ENCODE measurements at places on chromosomes 1 and 21. TPM values are rescaled to one million over a fixed set of nuclear protein-coding genes. Genes with fewer than 3 reads are reported as not detected.

KCNJ9 gene
- 0.09 TPM for polyA plus RNA-seq

DNA sequence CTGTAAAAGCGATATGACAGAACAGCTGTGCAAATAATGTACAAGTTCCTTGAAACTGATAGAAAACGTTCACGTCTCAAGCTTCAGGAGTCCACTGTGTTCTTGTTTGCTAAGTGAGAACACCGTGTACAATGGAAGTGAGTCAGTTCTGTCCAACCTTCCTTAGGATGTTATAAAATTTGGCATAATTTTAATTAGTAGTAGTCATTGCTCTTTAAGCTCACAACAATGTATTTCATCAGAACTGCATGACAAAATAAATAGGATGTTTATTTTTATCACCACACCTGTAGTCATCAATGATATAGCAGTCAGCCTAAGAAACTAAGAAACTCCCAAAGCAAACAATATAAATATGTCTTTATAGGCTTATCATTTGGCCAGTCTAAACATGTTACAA is 53.0 kb downstream of the RGS2 start:
- DNase-seq, result no peak

DNA sequence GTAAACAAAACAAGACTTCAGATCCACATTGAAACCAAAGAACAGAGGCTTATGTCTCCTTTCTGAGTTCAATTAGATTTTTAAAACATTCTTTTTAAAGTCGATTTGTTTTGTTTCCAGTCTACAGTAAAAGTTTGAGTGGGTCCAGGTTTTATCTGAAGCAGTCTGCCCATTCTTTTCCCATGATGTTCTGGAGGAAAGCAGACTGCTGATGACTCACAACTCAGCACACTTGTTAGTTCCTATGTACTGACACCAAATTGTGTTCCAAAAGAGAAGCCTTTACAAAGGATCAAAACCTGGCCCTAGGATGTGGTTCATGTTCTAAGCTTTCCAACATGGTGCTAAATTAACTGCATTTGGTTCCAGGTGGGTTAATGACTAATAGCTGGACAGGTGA is 11.4 kb upstream of the CCN1 start:
- DNase-seq, result no peak

DNA sequence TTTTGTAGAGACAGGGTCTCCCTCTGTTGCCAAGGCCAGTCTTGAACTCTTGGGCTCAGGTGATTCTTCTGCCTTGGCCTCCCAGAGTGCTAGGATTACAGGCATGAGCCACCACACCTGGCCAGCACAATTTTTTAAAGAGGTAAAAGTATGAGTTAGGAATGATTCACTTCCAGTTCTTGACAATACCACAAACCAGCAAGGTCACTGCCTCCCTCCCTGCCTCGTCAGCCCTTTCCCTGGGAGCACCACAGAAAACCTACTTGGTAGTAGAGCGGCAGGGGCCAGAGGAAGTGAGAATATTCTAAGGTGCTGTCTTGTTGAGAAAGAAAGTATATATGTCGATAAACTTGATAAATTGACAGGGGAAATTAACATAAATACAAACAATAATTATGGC is 10.8 kb upstream of the CDA start:
- DNase-seq, result no peak

CLCA1 gene
- not detected for polyA plus RNA-seq

- DNase-seq, result no peak
Observed at GRCh38 chr21:42552407-42553336, 39.0 kb downstream of the SLC37A1 start.

- no peak for DNase-seq
Observed at GRCh38 chr1:214289574-214290272, 8.8 kb downstream of the SMYD2 start.

- no peak for DNase-seq
Observed at GRCh38 chr1:178495741-178496409, 889 bp downstream of the CLEC20A start.

DNA sequence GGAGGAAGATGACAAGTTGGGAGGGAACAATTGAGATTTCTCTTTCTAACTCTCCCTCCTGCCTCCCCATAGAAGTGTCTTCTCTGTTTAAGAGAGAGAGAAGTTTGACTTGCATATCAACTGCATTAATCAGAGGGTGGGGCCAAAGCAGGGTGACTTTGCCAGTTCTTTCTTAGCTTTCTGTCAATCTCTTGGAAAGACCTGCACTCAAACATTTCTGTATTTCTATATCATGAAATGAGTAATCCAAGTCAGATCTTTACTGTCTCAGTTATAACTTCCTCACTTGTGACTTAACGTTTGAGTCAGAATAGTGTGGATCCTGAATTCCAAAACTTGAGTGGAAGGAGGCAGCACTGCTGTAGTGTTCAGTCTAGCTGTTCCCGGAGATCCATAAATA is 180.8 kb upstream of the KCNK2 start:
- DNase-seq, result no peak

DNA sequence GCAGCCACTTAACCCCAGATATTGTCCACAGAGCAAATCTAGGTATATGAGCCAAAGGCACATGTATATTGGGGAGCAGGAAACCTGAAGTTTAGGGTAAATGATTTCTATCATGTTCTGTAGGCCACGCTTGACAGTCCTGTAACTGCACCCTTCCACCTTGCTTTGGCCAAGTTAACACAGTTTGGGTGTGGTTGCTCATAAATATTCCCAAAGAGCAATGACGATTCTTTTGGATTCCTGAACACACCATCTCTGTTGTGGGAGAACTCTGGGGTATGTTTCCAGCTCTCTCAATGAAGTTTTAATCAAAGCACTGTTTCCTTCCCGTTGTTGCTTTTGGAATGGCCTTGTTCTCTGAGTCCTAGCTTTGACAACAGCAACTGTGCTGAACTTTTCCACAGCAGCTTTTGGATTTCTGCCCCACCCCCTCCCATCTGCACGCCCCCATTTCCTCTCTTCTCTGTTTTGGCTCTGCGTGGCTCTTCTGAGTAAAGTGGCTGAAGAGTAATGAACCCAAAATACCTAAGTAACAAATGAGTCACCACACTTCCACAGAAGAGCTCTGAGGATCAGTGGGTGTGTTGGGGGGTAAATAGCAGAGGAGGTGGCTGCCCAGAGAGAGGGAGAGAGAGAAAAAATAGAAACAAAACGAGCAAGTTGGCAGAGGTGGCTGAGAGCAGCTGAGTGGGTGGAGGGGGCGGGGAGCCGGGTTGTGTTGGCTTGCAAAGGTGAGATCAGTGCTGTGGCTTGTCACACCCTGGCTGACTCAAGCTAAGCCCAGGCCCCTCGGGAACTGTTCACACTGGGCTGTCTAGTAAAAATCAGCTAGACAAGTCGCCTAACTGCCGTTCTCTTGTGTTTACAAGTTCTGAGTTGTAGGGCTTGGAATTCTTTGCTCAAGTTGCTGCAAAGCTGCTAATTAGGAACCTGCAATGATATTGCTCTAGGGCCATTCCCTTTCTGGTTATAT is 26.9 kb upstream of the RAP1A start:
- peak; percentile 54 for DNase-seq

ZMYND12 gene
- 6.4 TPM for polyA plus RNA-seq

DNA sequence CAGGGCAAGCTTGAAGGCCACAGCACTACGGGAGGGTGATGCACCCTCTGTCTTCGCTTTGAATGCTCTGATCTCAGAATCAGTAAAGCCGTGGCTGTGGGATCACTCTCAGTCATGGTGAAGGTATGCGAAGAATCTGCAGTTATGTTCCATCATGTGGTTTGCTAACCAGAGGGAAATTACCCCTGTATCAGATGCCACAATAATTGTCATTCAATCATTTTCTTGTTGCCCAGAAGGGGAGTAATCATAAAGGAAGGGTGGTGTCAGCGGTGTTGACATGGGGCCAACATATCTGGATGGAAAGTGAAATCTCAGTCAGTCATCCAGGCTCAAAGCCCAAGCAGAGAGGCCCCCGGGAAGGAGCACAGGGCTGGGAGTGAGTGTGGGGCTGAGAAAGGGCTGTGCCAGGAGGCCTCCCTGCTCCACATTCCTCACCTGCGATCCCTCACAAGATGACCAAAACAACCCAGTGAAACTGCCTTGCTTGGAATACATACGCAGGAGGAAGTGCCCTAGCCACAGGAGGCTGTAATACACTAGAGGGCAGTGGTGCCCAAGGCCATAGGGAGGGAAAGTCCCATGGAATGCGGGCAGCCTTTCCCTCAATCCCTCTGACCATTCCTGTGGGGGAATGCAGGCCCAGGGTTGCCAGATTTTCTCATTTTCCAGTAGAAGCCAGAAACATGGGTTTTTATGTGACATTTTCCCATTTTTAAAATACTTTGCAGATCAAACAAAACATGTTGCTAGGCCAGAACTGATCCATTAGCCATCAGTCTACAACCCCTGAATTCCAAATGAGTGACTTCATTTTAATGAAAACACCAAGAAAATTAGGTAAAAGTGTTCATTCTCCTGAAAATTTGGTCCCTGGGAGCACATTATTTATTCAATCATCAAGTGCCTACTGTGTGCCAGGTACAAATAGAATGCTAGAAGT is 95.7 kb upstream of the VANGL1 start:
- no peak for DNase-seq

HHAT gene
- 12.7 TPM for polyA plus RNA-seq

DNA sequence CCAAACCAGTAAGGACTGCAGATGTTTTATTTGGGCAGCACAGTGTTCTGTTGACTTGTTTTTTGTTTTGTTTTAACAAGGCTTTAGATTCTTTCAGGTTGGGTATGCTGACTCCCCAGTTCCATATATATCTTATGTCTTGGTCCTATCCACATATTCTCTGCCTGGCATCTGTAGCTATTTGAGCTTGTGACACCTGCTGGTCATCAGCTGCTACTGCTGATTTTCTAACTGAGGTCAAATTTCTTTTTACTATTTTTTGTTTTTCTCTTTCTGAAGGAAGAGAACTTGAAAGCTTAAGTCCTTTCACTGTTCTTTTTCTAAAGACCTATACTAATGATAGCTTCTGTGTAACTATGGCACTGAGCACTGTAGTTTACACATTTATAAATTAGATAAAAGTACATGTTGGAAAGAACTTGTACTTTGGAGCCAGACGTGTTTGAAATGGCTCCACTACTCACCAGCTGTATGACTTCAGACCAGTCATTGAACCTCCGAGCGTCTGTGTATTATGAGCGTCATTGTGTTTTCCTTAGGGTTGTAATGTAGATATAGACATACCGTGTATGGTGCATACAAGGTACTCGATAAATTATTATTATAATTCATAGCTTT is 109.4 kb downstream of the NRDC start:
- peak; percentile 48 for DNase-seq

DNA sequence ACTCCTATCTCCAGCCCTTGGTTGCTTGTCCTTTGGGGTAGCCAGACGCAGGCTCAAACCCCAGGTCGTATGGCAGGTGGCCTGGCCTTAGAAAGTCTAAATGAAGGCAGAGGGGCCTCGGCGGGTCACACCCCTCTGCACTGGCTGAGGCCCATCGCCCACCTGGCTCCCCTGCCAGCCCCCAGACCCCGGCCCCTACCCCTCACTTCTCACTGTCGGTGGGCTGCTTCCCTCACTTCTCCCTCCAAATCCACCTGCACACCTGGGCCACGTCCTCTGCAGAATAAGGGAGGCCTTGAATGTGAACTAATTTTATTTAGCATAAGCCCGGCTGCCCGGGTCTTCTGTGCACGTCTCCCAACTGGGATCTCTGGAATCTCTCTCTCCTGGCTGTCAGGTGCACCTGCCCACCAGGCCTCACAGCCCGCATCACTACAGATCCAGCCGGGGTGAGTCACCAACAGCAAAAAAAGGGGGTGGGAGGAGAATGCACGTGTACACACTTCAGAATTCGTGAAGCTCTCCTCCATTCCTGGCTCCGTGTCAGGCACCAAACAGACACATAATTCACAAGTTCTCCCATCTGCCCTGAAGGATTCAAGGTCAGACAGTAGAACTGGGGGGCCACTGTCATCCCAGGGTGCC is 107.5 kb upstream of the SIM2 start:
- no peak for DNase-seq

VHLL gene
- polyA plus RNA-seq, result not detected

GRCh38 chr1:246724731-246725095 is 504 bp downstream of the SCCPDH start:
- peak; percentile 62 for DNase-seq

DNA sequence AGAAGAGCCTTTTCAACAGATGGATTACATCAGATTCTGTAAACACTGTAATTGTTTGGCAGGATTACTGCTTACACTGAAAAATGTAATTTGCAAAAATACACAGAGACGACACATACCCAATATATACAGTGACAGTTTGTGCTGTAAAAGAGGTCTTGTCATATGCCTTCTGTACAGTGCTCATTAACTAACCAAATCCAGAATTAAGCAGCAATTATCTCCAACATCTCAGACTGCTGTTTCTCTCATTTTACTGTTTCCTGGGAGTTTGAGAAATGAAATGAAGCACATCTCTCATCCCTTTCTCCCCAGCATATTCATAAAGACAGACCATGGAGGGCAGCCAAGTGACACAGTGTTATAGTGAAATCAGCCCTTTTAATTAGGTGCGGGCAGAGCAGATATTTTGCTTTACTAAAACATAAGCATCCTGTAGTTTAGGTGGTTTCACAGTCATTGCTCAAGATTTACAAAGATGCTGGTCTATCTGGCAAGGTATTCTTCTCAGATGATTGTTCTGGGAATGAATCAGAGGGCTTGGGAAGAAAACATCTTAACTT is 618.4 kb upstream of the USP24 start:
- peak; percentile 54 for DNase-seq

PCAT6 gene
- 4.0 TPM for polyA plus RNA-seq

DNA sequence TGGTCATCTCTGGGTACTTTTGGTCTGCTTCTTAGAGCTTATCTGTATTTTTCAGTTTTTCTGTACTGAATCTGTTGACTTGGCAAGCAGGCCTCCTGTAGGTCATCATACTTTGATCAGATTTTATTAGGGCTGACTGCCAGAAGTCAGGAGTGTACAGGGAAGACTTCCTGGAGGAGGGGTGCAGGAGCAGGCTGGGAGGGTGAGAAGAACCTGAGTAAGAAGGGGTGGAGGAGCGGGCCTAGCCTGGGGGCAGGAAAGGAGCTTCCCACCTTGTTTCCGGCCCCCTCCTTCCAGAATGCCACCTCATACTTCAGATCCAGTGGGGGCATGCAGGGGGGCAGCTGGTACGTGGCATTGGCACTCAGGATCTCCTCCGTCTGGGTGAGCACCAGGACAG is 18.3 kb upstream of the IL22RA1 start:
- DNase-seq, result no peak

GRCh38 chr1:96660051-96660450 is 61.5 kb upstream of the PTBP2 start:
- DNase-seq, result no peak

All from renal pelvis (tissue), 12 donors.